ENCODE measurements at places on chromosomes 13 and 19.

- DNase-seq = no peak
Measured at GRCh38 chr13:23592596-23592995, 22.4 kb downstream of the TNFRSF19 start.

DNA sequence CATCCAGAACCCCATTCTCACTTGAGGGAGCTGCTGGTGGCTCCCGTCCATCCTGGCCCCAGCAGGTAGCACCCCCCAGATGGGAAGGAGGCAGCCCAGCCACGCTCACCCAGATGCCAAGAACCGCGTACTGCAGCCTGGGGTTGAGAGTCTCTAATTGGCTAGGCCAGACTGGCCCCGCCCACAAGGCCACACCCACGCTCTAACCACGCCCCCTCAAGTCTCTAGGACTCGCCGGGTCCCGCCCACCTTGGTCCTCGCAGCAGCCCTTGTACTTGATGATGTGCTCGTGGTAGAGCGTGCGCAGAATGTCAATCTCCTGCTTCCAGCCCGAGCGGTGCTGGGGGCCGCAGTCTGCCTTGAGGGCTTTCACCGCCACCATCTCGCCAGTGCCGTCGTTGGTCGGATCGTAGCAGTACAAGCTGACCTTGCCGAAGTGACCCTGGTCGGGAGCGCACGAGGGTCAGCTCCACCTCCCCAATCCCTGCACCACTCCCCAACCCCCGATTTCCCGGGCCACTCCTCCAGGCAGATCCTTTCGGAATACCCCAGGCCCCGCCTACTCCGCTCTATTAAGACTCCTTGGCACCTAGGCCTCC, 14.5 kb upstream of the ICAM3 start:
- DNase-seq = peak; percentile 38

DNA sequence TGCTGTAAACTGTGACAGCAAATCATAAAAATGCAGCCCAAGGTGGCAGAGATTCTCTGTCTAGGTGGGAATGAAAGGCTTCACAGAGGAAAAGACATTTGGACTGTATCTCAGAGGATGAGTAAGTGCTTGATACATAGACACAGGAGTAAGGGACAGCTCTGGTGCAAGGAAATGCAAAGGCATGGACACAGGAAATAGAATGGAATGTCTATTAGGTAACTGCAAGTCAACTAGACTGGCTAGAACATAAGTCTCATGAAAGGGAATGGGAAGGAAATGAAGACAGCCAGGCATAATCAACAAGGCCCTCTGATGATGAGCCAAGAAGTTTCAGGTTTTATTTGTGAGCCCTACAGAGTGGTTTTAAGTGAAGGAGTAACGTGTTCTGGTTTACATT, 321.7 kb downstream of the SUCLA2 start:
- no peak for DNase-seq

- DNase-seq = peak; percentile 76
Measured at GRCh38 chr19:4369888-4370260, 26.5 kb downstream of the MPND start.

- no peak for DNase-seq
Measured at GRCh38 chr13:21149568-21149967, 26.8 kb downstream of the SKA3 start.

GRCh38 chr19:54673222-54673621, 10.4 kb downstream of the LILRB4 start:
- no peak for DNase-seq

GRCh38 chr19:17338433-17339078, 1.2 kb downstream of the GTPBP3 start:
- DNase-seq = no peak

- no peak for DNase-seq
Measured at GRCh38 chr13:81395368-81395767, 1054.4 kb upstream of the SPRY2 start.

GRCh38 chr19:34096020-34096915, 76.0 kb upstream of the LSM14A start:
- DNase-seq = no peak

DNA sequence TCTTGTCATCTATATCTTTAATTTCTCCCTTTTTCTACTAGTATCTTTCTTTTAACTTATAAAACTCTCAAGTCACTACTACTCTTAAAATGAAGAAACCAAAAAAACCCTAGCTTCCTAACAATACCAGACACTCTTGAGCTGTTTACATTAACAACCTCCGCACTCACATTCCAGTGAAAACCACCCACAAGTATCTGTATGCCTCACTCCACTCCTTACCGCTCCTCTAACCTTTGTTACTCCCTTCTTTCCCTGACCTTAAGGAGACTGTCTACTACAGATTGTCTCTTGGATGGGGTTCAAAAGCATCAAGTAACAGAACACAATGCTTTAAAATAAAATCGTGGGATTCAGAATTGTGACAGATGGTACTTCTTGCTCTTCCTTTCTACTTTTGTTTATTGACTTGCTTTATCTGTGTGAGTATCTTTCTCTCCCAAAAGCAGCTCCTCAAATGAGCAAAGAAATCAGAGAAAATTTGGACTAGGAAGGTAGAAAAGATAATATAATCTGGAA, 110.0 kb upstream of the FBXL3 start:
- DNase-seq = no peak

DNA sequence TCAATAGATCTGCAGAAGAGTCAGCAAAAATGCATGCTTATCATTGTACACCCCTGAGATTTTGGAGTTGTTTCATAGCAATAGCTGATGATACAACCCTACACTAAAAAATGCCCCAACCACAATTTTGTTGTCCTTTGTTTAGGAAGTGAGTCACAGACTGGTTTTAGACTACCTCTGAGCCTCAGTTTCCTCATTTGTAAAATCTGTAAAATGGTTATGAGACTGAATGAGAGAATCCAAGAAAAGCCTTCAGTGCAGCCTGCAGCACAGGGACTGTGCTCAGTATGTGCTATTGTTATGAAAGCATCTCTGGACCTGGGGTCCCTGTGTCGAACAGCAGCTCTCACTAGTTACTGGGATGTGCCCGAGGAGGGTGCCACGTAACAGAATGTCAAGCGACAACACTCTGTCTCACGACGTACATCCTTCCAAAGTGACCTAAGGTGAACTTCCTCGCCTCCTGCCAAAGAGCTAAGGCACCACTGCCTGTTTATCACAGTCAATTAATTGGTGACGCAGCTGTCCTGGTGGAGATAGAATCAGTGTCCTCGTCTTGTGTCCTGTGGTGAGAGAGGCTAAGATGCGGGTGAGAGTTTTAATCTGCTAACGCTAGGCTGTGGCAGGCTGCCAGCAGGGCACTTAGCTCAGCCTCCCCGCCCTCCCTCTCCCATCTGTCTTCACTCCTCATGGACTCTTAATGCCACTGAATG, 18.1 kb downstream of the DHRS12 start:
- no peak for DNase-seq

GRCh38 chr13:33483471-33483870, 197.9 kb upstream of the STARD13 start:
- no peak for DNase-seq

DNA sequence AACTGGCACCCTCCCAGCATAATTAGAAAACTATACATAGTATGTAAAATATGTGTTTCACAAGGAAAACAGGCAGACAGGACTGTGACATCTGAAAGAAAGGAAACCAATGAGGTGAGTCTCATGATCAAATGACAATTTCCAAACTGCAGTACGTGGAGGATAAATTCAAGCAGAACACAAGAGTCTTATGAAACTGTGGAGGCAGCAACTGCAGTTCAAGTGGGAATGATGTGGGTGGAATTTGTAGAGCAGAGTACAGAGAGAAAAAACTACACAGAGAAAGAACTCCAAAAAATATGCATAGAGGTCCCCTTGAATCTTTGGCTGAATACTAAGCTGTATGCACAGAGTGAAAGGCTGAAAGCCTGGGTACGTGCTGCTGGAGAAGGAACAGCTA, 9.7 kb downstream of the SIGLEC6 start:
- DNase-seq = no peak

- no peak for DNase-seq
Measured at GRCh38 chr13:95741584-95742563, 64.9 kb downstream of the DNAJC3 start.

GRCh38 chr19:38693380-38694223, 46.2 kb downstream of the ACTN4 start:
- no peak for DNase-seq

DNA sequence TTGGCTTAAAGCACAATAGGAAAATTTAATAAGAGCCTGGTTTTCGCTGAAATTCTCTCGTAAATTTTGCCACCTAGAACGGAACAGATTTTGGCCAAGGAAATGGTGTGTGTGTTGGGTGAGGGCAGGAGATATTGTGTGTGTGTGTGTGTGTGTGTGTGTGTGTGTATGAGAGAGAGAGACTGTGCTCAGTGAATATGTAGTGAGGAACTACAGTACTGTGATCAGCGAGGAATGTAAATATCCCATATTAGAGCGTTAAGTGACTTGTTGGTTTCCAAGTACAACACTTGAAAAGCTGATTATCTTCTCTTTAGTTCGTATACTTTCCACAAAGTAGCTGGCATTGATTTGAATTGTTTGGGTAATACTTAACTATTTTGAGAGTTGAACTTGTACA, 738.9 kb downstream of the PCDH9 start:
- no peak for DNase-seq

DNA sequence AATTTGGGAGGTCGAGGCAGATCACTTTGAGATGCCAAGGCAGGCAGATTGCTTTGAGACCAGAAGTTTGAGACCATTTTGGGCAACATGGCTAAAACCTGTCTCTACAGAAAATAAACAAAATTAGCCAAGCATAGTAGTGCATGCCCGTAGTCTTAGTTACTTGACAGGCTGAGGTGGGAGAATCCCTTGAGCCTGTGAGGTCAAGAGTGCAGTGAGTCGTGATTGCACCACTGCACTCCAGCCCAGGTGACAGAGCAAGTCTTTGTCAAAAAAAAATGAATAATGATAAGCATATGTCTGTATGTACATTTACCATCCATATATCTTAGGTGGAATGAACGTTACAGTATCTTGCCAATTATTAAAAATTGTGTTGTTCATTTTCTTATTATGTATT, 2447.7 kb downstream of the PCDH9 start:
- DNase-seq = no peak

DNA sequence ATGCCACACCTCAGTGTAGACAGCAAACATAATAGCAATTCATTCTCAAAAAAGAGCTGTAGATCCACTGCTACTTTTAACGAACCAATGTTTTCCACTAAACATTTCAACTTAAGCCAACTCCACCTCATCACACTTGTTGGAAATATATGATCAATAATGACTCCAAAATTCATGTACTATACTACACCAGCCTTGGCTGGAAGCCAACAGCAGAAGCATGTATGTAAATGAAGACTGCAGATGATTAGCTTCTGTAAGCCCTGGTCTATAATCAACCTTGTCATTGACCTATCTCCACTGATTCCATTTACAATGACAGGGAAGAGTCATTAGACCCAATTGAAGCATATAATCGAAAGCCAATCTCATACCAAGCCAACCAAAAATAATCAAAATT, 71.7 kb downstream of the STK24 start:
- DNase-seq = no peak
